ENCODE measurements at places on chromosomes 12 and 14.

- DNase-seq, result no peak
Measured at GRCh38 chr12:11947213-11947612, 123.5 kb upstream of the BCL2L14 start.

- DNase-seq, result peak; percentile 34
Measured at GRCh38 chr14:63727736-63728728, at the start of gene SGPP1. Gene SGPP1 (minus strand): TSS chr14:63728065. CDS start chr14:63727944, 121 bp downstream.

GRCh38 chr14:35637851-35638250 lies 103.9 kb downstream of the INSM2 start:
- DNase-seq, result no peak

DNA sequence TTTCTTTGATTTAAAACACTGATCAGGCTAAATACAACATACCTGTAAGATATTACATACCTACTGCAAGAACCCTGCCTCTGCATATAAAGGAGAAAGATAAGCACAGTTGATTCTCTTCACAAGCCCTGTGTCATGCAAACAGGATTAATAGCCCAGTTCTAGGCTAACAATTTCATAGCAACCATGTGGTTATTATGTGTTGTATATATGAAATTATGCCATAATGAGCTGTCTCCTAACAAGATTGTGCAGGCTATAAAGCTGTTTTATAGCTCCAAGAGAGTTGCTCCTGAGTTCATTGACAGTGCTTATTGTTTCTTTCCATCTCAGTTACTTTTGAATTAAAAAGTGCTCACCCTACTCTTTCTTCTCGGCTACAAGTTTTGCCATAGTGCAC lies 609.3 kb downstream of the DIO2 start:
- DNase-seq, result no peak

- no peak for DNase-seq
Measured at GRCh38 chr14:54194501-54194900, 202.3 kb upstream of the CDKN3 start.

DNA sequence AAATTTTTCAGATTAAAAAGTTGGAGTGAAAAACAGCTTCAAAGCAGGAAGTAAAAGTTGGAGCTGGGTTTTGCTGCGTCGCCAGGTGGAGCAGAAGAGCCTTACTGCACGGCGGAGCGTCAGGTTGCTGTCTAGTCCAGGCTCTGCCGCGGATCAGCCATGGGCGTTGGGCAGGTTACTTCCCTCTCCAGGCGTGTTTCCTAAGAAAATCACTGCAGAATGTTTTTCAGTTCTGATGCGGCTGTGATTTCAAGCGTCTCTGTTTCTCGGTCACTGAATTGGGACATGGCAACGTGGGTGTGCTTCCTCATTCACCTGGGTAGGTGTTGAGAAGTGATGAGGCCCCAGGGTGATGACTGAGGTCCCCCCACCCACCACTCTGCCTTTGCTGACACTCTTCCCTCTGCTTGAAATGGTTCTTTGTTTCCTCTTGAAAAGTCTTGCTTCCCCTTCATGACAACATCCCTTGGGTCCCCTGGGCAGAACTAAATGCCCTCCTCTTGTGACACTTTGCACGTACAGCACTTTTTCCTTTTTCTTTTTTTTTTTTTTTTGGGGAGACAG lies 7.6 kb downstream of the EVL start:
- no peak for DNase-seq

DNA sequence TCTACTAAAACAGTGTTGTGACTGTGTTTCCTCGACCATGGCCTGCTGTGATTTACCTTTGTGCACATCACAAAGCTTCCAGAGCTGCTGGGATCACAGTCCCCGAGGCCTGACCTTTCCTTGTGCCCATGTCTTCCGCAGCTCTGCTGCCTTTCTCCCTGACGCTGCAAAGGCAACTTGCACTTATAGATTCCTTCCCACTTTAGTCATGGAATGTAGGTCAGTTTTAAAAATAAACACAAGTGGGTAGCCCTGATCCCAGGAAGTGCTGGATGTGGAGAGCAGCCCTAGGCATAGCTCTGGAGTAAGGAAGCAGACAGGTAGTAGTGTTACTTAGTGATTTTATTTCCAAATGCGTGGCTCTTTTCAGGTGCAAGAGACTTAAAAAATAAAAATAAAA lies 825.7 kb downstream of the AACS start:
- peak; percentile 4 for DNase-seq

- DNase-seq, result no peak
Measured at GRCh38 chr12:64390275-64390851, at the start of gene C12orf56. Gene C12orf56 (minus strand): TSS chr12:64390758. CDS start chr12:64390565, 193 bp downstream.

- no peak for DNase-seq
Measured at GRCh38 chr12:77535734-77536133, 295.0 kb upstream of the NAV3 start.

DNA sequence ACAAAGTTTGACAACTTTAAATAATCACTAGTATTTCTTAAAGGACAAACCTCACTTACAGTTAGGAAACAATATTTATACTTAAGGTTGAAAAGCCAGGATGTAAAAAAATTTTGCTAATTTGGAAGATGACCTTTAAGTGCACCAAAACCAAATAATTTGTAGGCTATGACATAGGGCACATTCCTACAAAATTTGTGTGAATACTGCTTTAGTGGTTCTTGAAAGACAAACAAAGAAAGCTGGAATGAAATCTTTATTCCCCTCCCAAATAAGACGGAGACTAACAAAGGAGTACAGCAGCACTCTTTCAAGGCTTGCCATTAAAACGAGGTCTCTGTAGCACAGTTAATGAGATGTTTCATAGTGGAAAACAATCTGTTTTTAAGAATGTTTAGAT lies 45.6 kb downstream of the MSRB3 start:
- no peak for DNase-seq

GRCh38 chr14:75217508-75218206 lies 41.2 kb upstream of the TMED10 start:
- DNase-seq, result no peak

DNA sequence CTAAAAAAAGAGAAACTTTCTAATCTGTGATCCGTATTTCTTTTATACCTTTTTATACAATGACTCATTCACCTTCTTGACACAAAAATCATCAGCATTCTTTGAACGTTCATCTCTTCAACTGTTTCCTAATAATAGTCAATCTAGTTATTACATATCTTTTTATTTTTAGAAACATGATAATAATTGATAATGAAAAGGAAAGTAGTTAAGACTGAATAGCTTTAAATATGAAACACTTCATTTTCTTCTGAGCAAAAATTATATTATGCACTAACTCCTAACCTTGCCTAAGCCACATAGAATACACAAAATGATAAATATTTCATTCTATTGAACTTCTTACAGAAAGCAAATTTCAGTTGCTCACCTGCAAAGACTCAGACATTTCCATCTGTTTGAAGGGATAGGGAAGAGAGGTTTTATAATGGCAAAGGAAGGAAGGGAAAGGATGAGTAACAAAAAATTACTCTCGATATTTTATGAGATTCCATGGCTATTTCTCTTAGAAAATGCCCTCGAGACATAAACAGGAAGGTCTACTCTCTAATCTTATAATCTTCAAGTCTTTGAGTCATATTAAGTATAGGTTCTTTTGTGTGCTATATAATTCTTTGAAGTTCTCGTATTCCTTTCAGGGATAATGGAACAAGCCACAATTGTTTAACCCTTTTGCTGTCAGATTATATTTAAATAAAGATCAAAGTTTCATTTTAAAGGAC lies 7.5 kb upstream of the KLHL42 start:
- peak; percentile 41 for DNase-seq

DNA sequence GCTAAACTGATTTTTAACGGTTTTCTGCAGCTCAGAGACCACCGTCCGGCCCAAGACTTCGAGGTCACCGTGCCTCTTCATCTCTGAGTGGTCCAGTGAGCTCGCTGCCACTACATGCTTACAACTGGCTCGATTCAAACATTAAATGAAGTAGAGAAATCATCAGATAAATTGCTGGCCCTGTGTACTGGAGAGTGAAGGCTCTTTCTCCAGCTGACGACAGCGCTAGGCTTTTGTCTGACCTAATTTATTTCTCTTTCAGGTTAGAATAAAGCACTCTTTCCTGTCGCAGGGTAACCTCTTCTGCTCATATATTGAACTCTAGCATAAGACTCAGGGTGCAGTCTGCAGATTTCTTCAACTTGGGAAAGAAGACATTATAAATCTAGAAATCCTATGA lies 6.4 kb downstream of the BCL11B start:
- DNase-seq, result no peak

DNA sequence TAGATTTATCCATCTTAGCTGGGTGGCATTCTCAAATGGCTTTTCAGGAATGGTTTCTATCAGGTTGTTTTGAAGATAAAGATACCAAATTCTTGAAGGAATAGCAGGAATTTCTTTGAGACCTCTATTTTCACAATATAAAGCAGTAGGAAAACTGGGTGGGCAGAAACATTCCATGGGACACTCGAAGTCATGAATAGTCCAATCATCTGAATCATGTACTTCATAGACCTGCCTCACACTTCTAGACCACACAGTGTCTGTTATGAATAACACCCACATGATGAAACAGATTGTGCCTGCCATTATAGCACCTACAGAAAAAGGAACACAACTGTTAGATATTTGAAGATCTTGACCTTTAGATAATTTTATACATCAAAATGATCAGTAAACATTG lies 1.8 kb downstream of the KERA start:
- DNase-seq, result no peak

- DNase-seq, result no peak
Measured at GRCh38 chr14:57547131-57547530, 53.5 kb upstream of the CCDC198 start.

DNA sequence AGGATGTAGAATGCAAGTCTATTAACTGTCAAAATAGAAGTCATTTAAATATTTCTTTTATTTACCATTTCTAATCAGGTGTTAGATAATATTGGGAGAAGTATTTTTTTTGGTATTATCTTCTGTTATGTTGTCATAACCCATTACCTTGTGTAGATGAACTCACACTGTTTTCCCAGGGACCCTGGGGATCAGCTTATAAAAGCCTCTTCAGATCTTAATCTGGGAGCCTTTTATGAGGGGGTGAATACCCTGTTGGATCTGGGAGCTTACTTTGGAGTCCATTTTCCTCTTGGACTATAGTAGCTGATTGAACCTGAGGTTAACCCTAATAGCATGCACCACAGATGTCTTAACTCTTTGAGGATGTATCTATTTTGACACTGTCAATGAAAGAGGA lies 176.3 kb upstream of the ATP2B1 start:
- no peak for DNase-seq

DNA sequence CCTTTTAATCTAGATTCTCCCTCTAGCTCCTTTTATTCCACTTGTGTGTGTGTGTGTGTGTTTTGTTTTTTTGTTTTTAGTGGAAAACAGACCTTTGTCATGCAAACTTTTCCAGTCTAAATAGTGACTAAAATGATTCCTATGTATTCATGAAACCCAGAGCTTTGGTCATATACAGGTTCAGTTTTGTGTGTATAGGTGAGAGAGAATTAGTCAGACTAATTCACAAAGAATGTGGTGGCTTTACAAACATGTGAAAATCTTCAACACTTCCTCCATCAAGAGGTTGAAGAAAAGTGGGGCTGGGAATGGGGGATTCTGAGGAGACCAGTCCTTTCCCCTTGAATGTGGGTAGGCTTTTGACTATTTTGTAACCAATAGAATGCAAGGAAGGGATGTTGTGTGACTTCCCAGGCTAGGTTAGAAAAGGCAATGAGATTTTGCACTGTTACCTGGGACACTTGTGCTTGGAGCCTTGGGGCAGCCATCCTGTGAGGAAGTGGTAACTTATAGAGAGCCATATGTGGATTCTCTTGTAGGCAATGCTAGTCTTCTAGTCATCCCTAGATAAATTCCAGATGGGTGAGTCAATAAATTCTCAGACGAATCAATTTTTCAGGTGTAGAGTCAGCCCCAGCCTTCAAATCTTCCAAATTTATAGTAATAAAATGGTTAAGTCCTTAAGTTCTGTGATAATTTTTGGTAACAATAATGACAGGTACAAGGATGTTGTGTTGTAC lies 236.1 kb downstream of the CEP128 start:
- no peak for DNase-seq

GRCh38 chr14:101121508-101122139 lies 218.1 kb upstream of the RTL1 start:
- DNase-seq, result no peak

GRCh38 chr14:24978862-24979724 lies 70.9 kb downstream of the STXBP6 start:
- no peak for DNase-seq

GRCh38 chr12:25121110-25121509 lies 73.8 kb downstream of the DNAI7 start:
- DNase-seq, result no peak

- DNase-seq, result no peak
Measured at GRCh38 chr12:7058850-7059395, 1.6 kb upstream of the C1S start.

GRCh38 chr12:64598831-64599230 lies 11.5 kb upstream of the RASSF3 start:
- DNase-seq, result no peak

- DNase-seq, result peak; percentile 80
Measured at GRCh38 chr12:50074936-50075807, 10.0 kb upstream of the SMARCD1 start.

DNA sequence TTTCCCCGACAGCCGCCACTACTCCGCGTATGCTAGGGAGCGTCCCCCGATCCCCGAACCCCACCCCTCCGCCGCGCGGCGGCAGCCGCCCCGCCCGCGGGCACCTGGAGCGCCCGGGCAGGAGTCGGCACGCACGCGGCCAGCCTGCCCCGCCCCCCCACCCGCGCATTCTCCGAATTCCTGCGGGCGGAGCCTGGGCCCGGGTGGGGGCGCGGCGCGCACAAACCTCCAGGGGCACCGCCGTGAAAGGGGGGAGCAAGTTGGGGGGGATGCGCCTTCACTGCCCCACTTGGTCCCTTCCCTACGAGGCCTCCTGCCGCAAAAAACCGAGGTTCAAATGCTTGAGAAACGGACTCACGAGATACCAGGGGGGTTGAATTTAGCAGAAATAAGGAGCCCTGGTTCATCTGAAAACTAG lies 1.7 kb downstream of the AJUBA start:
- peak; percentile 28 for DNase-seq

DNA sequence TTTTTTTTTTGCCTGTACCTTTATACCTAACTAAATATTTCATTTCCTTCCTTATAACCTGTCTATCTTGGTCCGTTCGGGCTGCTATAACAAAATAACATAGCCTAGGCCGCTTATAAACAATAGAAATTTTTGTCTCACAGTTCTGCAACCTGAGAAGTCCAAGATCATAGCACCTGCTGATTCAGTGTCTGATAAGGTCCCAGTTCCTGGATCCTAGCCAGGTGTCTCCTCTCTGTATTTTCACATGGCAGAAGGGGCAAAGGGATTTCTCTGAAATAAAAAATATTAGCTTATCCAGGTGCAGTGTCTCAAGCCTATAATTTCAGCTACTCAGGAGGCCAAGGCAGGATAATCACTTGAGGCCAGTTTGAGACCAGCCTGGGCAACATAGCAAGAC lies 1046.6 kb upstream of the USP15 start:
- no peak for DNase-seq

- DNase-seq, result no peak
Measured at GRCh38 chr12:131260251-131260905, 306.7 kb downstream of the ADGRD1 start.

GRCh38 chr12:27462151-27462694 lies 15.7 kb downstream of the SMCO2 start:
- DNase-seq, result peak; percentile 78

DNA sequence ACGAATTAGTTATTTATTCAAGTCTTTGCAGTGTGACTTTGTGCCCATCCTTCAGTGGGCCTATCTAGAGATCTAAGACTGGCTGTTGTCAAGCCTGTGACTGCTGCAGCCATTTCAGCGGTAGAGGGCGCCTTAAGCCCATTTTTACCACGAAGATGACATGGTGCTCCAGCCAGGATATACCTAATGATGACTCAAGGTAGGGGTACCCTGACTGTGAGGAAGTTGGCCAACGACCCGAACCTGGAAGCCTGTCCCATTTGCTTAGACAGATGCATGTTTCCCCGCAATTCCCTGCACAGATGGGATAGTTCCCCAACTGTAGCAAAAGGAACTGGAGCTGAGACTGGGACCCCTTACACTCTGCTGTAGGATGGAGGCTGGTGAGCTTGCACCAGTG lies 41.3 kb downstream of the RAB3IP start:
- peak; percentile 6 for DNase-seq

Measured in A172 (cell line).